ENCODE measurements at places on chromosomes 6 and 20.

DNA sequence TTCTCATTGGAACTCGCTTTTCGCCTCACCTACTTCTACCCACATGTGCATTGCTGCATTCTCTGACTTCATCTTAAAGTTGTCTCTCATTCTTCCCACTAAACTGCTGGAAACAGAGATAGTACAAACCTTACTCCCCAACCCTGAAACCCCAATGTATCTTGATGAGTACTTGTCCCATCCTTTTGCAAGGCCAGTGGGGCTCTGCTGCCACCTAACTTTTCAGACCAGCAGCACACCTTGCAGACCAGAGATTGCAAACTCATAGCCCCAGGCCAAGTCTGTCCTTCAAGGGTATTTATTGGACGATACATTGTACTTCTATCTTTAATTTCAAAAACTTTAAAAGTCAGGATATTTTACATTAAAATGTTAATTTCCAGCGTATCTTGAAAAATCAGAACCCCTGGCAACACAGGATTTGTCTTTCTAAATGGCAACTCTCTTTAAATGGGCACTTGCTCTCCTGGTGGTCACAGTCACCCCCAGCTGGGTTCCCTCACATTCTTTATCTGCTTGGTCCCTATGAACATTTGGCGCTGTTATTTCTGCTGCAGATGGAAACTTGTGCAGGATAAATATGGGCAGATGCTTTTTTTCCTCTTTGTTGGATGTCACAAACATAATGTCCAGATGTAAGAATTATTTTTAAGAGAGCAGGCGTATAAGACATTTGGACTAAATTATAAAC is 83.9 kb downstream of the SOD2 start:
- DNase-seq, result peak; percentile 20

- no peak for DNase-seq
Observed at GRCh38 chr6:138339024-138339423, 38.7 kb upstream of the SMIM28 start.

DNA sequence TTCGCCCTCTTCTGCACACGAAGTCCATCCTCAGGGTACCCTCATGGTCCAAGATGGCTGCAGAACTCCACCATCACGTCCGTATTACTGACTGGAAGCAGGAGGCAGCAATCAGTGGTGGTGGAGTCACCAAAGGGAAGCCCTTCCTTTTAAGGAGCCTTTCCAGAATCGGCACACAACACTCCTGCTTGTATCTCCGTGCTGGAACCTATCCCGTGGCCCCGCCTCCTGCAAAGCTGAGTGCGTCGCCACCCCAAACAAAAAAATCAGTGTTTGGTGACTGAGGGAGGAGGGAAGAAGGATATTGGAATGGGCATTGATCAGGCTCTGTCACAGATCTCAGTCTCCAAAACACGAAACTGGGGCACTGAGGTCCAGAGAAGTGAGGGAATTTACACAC is 5.8 kb upstream of the CCN5 start:
- DNase-seq, result no peak

- DNase-seq, result no peak
Observed at GRCh38 chr20:64116016-64116415, 8.7 kb upstream of the NPBWR2 start.

DNA sequence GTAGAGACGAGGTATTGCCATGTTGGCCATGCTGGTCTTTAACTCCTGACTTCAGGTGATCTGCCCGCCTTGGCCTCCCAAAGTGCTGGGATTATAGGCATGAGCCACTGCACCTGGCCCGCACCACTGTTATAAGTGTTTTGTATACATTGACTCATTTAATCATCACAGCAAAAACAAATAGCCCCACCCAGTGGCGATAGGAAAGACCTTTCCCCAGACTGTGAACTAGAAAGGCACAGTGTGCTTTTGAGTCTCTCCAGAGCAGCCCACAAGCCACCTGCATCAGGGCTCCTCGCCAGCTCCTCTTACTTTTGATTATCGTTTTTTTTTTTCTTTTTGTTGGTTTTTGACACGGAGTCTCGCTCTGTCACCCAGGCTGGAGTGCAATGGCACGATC is 27.9 kb upstream of the ZFP64 start:
- DNase-seq, result no peak

DNA sequence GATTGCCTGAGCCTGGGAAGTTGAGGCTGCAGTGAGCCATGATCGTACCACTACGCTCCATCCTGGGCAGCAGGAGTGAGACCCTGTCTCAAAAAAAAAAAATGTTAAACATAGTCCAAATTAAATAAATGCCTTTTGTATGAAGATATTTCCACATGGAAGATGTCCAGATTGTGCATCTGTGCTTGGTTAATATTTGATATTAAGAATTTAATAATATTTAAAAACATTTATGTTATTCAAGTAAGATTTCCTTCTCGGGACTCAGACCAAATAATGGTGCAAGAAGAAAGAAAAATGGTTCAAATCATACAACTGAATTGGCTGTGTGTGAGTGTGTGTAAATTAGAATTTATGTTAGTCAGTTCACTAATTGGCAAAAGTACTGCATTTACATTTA is 202.5 kb downstream of the TBC1D7 start:
- no peak for DNase-seq

DNA sequence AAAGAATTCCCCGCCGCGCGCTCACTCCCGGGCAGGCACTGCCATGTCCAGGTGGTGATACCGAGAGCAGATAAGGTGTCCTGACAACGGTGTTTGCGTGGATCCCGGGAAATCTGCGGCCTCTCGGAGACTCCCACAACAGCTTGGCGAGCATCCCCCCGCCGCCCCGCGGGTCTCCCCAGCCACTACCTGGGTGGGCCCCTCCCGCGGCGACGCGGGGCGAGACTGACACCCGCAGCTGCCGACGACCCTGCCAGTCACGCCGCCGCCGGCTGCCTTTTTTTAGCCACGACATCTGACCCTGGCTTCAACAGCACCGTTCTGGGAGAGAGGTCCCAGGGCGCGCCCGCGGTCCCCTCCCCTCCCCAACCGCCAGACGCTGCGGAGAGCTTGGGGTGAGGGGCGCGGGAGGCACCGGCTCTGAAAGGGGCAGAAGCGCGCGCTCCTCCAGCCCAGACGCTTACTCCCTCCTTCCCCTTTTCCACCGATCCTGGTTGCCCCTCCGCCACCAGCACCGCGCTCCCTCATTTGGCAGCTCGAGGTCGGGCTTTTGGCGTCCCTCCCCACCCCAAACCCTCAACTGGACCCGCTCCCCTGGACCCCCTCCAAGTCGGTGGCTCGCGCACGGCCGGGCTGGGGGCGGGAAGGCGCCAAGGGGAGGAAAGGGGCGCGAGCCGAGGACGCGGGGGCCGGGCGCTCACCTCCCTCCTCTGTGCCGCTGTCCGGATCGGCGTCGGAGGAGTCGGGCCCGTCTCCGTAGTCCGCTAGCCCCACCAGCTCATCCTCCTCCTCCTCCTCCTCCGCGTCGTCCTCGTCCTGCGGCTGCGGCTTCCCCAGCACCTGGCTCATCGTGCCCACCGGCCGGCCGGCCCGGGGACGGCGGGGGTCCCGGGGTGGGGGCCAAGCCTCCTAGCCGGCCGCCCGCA is 665 bp downstream of the RRAGD start:
- no peak for DNase-seq

DNA sequence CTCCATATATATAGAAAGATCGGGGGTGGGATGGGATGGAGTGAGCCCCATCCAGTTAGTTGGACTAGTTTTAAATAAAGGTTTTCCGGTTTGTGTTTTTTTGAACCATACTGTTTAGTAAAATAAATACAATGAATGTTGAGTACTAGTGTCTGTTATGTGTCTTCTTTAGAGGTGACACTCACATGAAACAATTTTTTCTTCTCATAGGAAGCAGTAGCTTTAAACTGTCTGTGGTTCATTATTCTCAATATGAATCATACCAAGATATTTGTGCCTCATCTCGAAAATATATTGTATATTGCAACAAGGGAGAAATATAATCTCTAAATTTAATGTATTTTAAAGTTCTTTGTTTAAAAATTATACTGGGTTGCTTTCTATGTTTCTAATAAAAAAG is 33.4 kb downstream of the HSF2 start:
- no peak for DNase-seq

- peak; percentile 42 for DNase-seq
Observed at GRCh38 chr6:166737261-166737660, 110.2 kb upstream of the RPS6KA2 start.

- DNase-seq, result no peak
Observed at GRCh38 chr6:7706269-7706668, 19.6 kb upstream of the BMP6 start.

DNA sequence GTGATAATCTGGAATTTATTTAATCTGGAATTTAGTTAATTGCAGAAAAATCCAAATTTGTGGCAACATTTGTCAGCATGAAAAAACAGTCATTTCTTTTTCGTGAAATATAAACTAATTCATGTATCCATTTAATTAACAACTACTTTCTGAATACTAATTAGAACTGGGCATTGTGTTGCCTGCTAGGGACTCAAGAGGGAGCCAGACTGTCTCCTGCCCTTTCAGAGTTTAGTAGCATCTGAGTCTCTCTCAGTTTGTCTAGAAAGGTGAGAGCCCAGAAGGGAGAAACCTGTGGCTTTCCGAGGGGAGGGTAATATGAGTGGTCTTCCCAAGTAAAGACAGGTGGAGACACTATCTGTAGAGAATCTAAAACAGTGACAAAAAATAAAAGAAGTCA is 210.9 kb upstream of the HDDC2 start:
- no peak for DNase-seq

- no peak for DNase-seq
Observed at GRCh38 chr6:15340775-15341174, 94.9 kb downstream of the JARID2 start.

DNA sequence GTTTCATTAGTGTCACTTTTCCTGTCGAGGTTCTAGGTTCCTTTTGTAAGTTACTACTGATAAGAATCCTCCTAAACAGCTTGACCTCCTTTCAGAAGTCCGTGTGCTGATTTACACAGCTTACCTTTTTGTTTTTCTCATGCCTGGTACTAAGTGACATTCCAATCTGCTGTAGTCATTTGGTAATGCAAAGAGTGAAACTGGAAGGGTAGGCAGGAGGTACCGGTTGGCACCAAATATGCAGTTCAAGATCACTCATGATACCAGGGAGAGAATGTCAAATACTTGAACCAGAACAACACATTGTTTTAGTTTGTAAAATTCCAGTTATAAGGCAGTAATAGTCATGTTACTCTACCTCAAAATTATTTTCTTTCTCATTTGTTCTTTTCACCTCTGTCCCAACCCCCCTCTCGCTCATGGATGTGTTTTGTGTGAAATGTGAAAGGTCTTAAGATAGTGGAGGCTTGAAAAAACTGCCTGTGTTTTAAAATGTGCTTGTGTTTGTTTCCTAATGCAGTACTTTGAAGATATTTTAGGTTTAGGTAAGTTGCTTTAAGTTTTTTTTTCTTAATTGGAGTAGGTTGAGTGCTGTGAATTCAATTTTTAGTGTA is 23.2 kb downstream of the AFDN start:
- peak; percentile 85 for DNase-seq

DNA sequence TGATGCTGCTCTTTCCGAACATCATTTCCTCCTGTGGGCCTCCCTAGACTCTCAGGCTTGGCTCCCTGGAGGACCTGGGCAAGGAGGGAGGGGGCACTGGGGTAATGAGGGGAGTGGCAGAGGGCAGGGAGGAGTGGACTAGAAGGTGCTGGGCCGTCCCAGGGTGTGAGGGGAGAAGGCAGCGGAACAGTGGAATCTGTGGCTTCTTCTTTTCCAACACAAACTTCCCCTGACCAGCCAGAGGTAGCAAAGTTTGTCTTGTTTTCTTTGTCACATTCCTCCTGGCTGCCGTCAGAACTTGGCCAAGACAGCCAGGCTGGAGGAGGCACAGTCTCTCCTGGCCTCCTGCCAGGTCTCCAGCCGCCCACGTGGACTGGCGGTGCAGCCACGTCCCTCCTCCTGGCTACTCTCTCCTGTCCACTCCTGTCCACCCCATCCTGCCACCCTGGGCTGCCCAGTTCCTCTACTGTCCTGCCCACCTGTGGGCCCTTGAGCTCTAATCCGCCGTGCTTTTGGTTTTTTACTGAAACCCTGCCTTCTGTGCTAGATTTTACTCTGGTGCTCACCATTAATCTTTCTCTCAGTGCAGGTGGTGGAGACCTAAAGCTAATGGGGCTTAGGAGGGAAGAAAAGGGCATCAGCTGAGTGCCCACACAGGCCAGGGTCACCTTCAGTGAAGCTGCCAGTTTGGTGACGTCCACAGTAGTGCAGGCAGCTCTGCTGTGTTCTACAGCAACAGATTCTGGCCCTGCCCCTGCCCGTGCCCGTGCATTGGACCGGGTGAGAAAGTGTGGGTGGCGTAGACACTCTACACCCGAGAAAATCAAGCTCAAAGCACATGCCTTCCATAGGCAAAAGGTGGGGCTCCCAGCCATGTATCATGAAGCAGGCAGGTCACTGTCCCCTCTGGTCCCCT is 2.8 kb upstream of the CDSN start:
- DNase-seq, result no peak

GRCh38 chr6:69072796-69073195 is 437.7 kb downstream of the ADGRB3 start:
- DNase-seq, result no peak

DNA sequence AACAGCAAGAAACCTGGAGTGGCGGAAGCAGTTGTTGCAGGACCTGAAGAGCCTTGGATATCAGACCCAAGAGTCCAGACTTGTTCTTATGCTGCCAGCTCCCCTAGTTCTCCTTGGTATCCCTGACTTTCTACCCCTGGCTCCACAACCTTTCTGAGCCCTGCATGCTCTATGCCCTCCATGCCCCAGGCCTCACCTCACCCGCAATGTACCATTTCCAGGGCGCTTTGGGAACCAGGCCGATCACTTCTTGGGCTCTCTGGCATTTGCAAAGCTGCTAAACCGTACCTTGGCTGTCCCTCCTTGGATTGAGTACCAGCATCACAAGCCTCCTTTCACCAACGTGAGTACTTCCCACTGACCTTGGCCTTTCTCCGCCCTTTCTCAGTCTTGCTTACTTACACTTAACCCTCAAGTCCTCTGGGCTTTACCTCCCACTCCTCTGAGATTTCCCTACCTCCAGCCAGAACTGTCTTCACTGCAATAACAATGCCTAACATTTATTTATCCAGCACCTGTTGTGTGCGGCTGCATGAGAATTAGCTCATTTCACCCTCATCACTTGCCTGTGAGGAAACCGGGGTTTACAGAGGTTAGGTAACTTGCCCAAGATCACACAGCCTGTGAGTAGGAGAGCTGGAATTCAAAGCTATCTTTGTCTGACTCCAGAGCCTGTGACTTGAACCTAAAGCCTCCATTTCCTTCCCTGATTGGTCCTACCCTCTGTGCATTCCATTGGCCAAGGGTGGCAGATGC is 2.3 kb downstream of the POFUT1 start:
- no peak for DNase-seq

DNA sequence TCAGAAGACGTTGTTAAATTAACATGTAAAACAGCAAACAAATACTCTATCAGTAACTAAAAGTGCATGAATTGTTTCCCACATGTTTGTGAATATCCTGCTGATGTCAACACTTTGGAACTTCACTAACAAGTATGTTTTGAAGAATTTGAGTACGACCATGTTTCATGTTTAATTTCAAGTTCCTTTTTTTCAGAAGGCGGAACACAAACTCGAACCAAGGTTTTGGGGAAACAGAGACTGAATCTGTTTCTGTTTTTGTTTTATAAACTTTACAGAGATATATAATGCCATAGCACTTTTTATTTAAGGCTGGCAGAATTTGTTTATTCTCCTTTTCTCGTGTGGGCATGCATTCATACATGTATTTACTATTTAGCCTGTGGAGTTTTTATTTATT is 509.3 kb upstream of the CITED2 start:
- DNase-seq, result peak; percentile 3

- DNase-seq, result no peak
Observed at GRCh38 chr6:41583565-41583964, 37.4 kb downstream of the FOXP4 start.

GRCh38 chr20:29472606-29473005 is 1784.9 kb upstream of the DEFB115 start:
- DNase-seq, result no peak

Measured in foreskin keratinocyte (primary cell).